ENCODE measurements at places on chromosomes 1 and 21.

- no peak for DNase-seq
Observed at GRCh38 chr1:121483234-121483633, 298.5 kb downstream of the SRGAP2C start.

DNA sequence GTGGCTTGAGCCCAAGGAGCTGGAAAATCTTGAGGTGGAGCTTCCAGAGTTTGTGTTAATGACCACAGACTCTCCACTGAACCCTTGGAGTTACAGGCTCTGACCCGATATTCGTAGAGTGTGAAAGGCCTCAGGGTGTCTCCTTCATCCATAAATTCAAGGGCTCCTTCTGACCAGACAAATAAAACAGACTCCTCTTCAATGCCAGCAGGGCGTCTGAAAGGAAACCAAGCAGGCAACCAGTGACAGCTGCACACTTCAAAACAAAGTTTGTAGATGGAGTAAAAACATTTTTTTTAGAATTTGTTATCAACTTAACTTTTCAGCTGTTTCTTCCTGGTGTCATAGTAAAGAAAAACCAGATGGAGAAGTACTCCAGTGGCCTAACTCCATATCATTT lies 161.1 kb downstream of the KCTD3 start:
- DNase-seq, result no peak

DNA sequence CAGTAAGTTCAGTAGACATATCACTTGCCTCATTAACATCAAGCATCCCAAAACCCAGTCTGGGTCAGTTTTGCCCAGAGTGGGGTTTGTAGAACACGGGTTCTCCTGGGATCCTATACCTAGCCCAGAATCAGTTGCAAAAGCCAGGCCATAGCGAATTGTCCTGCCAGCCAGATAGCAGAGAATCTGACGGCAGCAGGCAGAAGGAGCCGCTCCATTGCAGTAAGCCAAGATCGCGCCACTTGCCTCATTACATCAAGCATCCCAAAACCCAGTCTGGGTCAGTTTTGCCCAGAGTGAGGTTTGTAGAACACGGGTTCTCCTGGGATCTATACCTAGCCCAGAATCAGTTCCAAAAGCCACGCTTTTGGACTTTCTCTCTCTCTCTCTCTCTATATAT lies 19.1 kb downstream of the NDUFS5 start:
- no peak for DNase-seq

GRCh38 chr1:40161125-40161887 lies at the start of gene RLF:
RLF (plus strand) TSS chr1:40161387; CDS start chr1:40161400, 13 bp downstream.
- DNase-seq, result peak; percentile 94

- peak; percentile 27 for DNase-seq
Observed at GRCh38 chr1:114700036-114700600, 4.8 kb upstream of the AMPD1 start.

DNA sequence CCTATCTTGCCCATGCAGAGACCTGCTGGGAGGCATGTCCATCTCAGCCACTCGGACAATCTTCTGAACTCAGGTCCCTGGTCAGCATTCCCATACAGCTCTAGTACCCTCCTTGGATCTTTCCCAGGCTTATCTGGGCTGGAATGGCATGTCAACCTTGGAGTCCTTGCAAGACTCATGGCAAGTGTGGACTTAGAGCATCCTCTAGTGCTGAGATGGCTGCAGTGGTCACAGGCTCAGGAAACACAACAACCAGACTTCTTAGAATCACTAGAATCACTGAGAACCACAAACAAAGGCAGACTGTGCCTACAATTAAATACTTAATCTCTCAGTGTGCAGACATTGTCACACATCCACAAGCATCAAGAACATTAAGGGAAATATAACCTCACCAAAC lies 73.1 kb upstream of the TSHB start:
- no peak for DNase-seq

DNA sequence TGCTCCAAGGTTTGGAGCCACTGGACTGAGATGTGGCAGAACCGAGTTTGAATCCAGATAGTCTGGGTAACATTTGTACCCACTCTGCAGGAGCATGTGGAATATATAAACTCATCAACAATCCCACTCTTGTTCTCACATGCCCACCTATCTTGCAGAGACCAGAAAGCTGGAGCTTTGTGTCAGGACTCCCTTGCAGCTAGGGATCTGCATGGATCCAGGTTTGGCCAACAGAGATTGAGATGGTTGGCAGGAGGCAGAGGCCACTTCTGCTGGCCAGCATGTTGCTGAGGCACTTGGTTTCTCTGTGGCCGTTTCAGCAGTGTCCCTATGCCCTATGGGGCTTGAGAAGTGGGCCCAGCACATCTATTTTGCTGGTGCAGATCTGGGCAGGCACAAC lies 208.3 kb downstream of the KAZN start:
- DNase-seq, result no peak
